ENCODE measurements at places on chromosomes 4 and X.

DNA sequence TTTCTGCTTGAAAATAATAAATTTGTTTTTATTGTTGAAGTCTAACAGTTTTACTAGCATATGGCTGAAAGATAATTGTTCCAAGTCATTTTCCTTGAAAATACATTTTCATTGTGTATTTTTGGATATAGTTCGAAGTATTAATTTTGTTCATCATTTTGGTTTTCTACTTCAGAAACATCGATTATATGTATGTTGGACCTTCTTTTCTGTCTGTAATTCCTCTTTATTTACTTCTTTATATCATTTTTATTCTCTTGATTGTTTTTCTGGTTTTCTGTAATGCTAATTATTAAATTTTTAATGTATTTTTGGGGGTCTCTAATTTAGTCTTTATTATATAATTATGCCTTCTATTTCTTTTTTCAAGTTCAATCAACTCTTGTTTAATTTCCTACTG, 407.1 kb upstream of the FRG1 start:
- DNase-seq: no peak

GRCh38 chrX:1564750-1565683, 26.4 kb upstream of the AKAP17A start:
- peak; percentile 2 for DNase-seq

DNA sequence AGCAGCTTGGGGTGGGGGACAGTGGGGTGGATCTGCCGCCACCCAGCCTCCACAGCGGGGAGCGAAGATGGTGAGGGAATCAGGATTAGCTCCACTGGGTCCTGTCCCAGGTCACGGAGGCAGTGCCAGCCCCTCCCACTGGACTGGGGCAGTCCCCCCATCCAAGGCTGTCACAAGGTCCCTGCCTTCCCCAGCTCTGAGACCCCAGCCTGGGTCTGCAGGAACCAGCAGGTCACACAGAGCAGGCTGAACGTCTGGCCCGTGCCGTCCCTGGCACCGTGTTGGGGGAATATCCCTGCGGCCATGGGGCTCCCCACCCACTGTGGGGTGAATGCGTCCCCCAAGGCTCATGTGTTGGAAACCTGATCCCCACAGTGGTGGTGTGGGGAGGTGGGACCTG, 62.6 kb downstream of the FAM53A start:
- no peak for DNase-seq

GRCh38 chrX:9853307-9853706, 67.1 kb downstream of the SHROOM2 start:
- DNase-seq: no peak

DNA sequence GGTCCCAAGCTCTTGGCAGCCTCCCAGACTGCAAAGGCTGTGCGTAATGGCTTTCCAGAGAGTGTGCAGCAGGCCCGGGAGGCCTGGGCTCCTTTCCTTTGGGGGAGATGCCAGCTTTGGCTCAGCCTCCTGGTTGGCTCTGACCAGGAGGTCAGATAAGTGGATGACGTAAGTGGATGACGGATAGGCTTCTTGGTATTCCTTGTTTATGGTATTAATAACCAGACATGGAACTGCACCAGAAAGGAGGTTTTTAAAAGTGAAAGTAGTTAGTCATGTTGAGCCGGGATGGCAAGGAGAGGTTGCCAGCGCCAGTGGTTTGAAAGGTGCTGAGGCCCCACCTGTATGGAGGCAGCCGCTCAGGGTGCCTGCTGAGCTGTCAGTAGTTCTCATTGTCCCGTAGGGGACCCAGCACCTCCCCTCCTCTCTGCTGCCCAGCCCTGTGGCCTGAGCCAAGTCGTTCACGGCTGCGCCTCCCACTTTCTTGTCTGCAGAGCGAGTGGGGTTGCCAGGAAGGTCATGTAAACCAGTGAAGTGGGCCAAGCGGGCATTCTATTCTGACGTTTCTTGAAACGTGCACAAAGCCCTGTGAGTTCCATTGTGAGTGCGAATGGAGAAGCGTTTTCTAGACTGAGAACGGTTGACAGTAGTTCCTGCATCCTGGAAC, 28.7 kb upstream of the STOX2 start:
- DNase-seq: no peak

Measured in stimulated activated naive CD8-positive, alpha-beta T cell treated with anti-CD3 and anti-CD28 coated beads, Interleukin-15, Interleukin-2, amounts not matched to agents 100 U/mL and 50 U/mL, for 24 hours (primary cell).